GM10248 (cell line): ENCODE measurements at places on chromosomes 2 and 18.

DNA sequence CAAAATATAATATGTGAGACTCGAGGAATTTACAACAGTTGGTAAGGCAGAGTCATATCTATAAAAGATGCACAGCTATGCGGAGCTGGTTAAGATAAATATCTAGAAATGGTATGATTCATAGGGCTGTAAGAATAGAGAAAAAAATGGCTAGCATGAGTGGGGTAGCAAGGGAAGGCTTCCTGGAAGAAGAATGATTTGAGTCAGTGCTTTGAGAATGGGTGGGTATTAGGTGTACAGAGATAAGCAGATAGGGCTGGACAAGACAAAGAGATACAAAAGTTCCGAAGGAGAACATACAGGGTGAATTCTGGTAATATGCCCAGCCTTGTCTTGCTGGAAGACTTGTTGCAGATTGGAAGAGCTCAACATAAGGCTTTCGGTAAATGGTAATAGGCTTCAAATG is 291.5 kb upstream of the CCDC68 start:
- no peak for DNase-seq

DNA sequence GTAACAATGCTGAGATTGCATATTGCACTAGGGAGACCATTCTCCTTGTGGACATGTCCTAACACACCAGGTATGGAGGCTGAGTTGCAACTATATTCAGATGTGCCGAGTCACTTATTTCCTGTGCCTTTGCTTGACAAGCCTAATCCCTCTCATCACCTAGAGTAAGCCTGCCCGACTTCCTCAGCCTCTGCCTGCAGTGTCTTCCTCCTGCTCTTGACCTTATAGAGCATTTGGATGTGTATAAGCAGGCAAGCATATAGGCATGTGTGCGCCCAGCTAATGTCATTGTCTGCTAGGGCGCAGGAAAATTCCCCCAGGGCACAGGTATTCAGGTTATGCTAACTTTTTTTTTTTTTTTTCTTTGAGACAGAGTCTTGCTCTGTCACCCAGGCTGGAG is 316.9 kb downstream of the CDH2 start:
- DNase-seq = no peak

DNA sequence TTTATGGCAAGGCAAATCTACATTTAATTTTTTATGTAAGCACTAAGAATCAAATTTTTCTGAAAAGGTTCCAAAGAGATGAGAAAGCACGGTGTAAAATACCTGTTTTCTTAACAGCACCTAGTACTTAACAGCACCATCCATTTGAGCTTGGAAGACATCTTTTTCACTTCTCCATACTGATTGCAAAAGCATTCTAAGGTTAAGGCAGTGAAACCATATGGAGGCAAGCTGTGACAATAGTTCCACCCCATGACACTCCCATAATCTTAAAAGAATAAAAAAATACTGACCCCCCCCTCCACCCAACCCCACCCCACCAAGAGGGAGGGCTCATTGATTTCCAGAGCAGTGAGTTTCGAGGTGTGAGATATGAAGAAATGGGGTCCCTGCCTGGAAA is 60.6 kb downstream of the ZCCHC2 start:
- DNase-seq = peak; percentile 3

DNA sequence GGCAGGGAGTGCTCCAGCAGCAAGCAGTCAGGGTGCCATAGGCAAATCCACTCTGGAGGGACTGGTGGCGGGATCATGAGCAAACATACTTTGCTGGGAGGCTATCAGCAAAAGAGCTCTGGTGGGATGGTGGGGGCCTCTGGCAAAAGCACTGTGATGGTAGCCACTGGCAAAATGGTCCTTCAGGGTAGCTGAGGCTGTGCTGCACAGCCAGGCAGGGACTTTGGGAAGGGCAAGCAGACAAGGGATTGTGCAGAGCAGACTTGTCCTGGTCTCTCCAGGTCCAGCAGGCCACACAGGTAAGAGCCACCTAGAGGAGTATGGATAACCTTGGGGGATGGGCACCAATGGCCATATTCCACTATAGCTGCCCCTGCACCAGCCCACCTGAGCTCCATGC is 129.4 kb upstream of the OTOS start:
- no peak for DNase-seq

- no peak for DNase-seq
These were observed 873 bp downstream of the MTHFD2 start for GRCh38 chr2:74199275-74199701.

DNA sequence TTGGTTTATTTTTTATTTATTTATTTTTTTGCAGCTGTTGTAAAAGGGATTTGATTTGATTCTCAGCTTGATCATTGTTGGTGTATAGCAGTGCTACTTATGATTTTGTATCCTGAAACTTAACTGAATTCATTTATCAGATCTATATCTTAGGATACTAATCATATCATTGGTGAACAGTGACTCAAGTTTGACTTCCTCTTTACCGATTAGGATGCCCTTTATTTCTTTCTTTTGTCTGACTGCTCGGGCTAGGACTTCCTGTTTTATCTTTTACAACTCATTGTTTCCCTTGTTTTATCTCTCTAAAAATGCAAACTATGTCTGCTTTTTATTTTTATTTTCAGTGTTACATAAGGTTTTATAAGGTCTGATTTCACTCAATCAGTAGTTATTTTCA is 23.6 kb downstream of the SP100 start:
- no peak for DNase-seq

- DNase-seq = peak; percentile 34
These were observed 265.3 kb upstream of the PKDCC start for GRCh38 chr2:41782306-41783158.

DNA sequence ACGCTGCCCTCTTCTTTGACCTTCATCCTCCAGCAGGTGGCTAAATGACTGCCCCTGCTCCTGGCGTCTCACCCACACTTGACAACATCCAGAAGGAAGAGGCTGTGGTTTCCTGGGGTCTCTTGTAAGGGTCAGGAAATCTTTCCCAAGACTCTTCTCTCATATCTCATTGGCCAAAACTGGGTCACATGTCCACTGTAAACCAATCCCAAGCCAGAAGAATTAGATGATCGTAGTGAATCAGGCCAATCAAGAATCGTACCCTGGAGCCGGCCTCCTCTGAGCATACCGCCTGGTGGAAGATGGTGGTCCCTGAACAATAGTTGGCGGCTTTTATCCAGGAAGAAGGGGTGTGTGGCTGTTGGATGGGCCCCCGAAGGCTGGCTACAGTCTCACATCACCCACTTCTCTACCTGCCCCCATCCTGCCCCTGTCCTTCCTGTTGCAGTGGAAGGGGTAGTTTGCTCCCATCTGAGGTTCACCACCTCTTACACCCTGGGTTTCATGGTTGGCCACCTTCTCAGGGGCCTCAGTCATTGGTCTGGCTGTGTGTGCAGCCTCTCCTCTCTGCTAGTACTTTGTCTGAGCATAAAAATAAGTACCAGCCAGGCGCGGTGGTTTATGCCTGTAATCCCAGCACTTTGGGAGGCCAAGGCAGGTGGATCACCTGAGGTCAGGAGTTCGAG is 3.8 kb downstream of the SAG start:
- DNase-seq = no peak

- DNase-seq = peak; percentile 30
These were observed 362.5 kb upstream of the TNP1 start for GRCh38 chr2:217222309-217222910.

DNA sequence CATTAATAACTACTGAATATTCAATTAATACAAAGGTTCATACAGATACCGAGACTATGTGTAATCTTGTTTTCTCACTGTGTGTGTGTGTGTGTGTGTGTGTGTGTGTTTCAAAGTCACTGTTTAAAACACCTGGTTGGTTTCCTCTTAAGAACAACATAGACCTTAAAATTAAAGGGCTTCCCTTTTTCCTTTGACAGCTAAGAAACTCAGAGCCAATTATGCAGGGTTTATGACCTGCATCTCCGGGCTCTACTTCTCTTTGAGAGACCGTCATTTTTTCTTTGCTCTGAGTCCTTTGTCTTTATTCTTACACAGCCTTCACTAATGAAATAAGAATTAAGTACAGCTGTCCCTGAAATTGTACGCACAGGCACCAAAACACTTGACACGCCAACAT is 145.6 kb downstream of the HDAC4 start:
- no peak for DNase-seq

DNA sequence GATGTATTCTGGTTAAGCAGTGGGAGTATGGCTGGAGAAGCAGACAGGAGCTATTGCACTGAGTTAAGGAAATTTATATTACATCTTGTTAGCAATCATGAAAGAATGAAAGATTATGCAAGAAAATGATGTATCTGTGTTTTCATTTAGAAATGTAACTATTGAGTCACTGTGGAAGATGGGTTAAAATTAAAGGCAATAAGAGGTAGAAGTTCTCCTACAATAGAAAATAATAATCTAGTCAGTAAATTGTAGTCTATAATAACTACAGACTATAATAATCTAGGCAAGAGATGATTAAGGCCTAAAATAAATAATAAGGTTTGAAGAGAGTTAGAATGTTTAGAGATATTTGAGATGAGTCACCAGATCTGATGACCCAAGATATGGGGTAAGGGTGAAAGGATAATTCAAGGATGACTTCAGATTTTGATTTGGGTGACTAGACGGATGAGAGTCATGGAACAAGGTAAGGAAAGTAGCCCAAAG is 371.9 kb upstream of the KCNH7 start:
- DNase-seq = no peak

- DNase-seq = no peak
These were observed 225.5 kb downstream of the PARD3B start for GRCh38 chr2:204770735-204771134.

GRCh38 chr2:204900487-204900886 is 355.2 kb downstream of the PARD3B start:
- no peak for DNase-seq

DNA sequence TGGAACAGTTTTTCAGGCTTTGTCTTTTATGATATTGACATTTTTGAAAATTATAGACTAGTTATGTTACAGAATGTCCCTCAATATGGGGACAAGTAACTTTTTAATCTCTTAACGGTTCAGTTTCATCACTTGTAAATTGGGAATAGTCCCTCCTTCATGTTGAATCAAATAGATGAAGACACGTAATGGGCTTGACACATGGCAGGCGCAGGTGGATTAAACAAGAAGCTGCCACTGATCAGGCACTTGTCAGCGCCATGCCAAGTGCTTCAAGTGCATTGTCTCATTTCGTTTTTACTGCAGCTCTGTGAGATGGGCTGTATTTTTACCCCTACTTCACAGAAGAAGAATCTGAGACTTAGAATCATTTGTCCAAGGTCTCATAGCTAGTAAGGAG is 9.5 kb upstream of the SMAD4 start:
- DNase-seq = no peak

- no peak for DNase-seq
These were observed 617.0 kb upstream of the LINC00305 start for GRCh38 chr18:64765908-64766307.

- DNase-seq = no peak
These were observed 358.0 kb downstream of the HRH4 start for GRCh38 chr18:24818441-24818840.

- no peak for DNase-seq
These were observed 297.1 kb downstream of the AGPS start for GRCh38 chr2:177689623-177690022.

DNA sequence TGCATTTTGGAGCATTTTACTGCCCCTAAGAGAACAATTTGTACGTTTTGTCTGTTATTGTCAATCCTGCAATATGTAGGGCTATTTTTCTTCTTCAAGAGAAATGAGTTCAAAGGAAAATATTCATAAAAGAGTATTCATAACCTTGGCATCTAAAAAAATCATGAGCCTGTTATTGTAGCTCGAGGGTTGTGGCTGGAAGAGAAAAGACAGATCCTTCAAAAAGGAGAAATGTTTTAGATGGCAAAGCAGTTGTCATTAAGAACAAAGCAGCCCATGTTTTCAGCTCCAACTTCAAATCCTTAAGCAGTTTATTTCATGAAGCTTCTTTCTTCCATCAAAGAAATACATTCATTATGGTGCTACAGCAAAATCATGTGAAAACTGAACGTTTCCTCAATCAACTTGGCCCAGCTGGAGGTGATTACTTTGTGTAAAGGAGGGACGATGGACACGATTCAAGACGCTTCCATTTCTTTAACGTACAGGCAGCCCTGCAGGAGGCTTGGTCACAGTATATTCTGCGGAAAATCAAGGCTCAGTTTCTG is 31.4 kb downstream of the QPCT start:
- no peak for DNase-seq

DNA sequence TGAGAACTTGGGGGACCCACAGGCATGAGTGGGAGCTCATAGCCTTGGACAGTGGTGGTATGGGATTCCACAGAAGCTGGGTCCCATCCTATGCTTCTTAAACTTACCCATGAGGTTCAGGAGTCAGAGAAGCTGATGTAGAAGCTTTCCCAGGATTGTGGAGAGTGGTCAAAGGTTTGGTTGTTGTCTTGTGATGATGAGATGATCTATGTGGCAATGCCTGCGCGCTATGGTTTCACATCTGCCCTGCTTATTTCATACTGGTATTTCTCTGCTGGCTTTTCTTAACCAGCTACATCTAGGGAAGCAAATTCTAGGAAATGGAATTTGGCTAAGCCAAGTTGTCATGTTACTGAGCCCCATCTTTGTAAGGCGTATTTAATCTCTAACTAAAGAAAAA is 168.6 kb downstream of the ZNF407 start:
- no peak for DNase-seq
